ENCODE measurements at places on chromosomes 4 and X.

- no peak for DNase-seq
These were observed 113.5 kb upstream of the HSD17B10 start for GRCh38 chrX:53547668-53548067.

GRCh38 chr4:87405211-87405820 is 14.3 kb upstream of the HSD17B11 start:
- DNase-seq = no peak

DNA sequence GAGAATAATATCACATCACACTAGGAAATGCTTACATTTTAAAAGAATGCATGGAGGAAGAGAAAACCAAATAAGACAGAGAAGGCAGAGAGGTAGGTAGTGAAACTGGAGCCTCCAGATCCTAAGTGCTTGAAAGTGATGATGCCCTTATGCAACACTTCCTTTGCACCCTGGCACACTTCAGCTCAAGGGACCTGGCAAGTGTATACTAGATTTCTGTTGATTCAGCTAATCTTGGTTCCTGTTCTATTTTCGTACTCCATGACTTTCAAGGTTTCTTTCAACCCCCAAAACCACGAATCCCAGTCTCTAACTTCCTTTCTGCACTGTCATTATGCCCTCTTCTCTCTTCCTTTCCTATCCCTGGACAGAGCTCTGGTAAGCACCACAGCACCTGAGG is 36.9 kb upstream of the SH3KBP1 start:
- no peak for DNase-seq

DNA sequence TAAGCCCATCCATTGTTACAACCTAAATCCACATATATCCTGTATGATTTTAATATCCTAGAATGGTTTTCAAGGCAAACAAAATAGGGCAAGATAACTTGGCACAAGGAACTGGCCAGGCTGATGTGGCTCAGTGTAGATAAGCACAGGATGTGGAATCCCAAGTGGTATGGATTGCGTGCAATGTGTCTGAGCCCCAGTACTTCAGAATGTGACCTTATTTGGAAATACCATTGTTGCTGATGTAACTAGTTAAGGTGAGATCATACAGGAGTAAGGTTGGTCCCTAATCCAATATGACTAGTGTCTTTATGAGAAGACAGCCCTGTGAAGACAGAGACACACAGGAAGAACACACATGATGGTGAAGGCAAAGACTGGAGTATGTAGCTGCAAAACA is 72.4 kb downstream of the IL21 start:
- DNase-seq = no peak

GRCh38 chrX:24790166-24790565 is 96.4 kb downstream of the POLA1 start:
- no peak for DNase-seq

All from cortex of kidney (tissue), 1 donor.